Stimulated activated CD8-positive, alpha-beta memory T cell treated with anti-CD3 and anti-CD28 coated beads, Interleukin-12 subunit alpha, Interleukin-12 subunit beta, amount 100 ng/mL, for 1 hour (primary cell): ENCODE measurements at places on chromosomes 2 and 18.

DNA sequence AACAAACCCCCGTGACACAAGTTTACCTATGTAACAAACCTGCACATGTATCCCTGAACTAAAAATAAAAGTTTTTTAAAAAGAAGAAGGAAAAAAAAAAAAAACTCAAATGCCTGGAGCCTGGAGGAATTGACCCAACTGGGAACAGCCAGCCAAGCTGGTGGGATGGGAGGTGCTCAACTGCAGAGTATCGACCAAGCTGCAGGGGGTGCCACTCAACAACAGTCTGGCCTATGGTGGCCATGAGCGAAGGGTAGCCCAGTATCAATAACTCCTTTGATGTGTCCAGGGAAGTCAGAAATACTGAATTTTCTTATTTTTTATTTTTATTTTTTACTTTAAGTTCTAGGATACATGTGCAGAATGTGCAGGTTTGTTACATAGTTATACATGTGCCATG, 310.3 kb upstream of the DLGAP1 start:
- no peak for DNase-seq

GRCh38 chr2:153373510-153374279, 104.9 kb downstream of the RPRM start:
- no peak for DNase-seq

- no peak for DNase-seq
These were observed 24.4 kb upstream of the ITGB6 start for GRCh38 chr2:160224507-160224906.

- DNase-seq: no peak
These were observed 174.7 kb downstream of the RTP5 start for GRCh38 chr2:242044313-242044590.
